ENCODE measurements at places on chromosomes 4 and X. TPM values are rescaled to one million over a fixed set of nuclear protein-coding genes. Genes with fewer than 3 reads are reported as not detected.

MND1 gene
- 0.38 TPM for total RNA-seq

SPARCL1 gene
- 292 TPM for total RNA-seq

IL1RAPL2 gene
- not detected for total RNA-seq

SMIM31 gene
- not detected for total RNA-seq

TMPRSS11F gene
- total RNA-seq: not detected

ABCB7 gene
- total RNA-seq: 37.2 TPM

SSX1 gene
- not detected for total RNA-seq

BCOR gene
- 15.1 TPM for total RNA-seq

MID1IP1 gene
- 30.9 TPM for total RNA-seq

ADAMTS3 gene
- 0.60 TPM for total RNA-seq

ETDB gene
- total RNA-seq: not detected

PPP4R3C gene
- not detected for total RNA-seq

DAPP1 gene
- 0.74 TPM for total RNA-seq

LRIT3 gene
- not detected for total RNA-seq

GLRA3 gene
- not detected for total RNA-seq

PRR32 gene
- total RNA-seq: not detected

PABPC1L2B gene
- not detected for total RNA-seq

CCNQ gene
- 39.3 TPM for total RNA-seq
